CD4-positive, alpha-beta T cell treated with Interleukin-4 for 4 hours (primary cell): ENCODE measurements at places on chromosomes 6 and 20.

GRCh38 chr6:36697481-36697903 is at the start of gene RAB44:
RAB44 (plus strand) TSS chr6:36697826; CDS start chr6:36704236, 6,410 bp downstream.
- no peak for DNase-seq

DNA sequence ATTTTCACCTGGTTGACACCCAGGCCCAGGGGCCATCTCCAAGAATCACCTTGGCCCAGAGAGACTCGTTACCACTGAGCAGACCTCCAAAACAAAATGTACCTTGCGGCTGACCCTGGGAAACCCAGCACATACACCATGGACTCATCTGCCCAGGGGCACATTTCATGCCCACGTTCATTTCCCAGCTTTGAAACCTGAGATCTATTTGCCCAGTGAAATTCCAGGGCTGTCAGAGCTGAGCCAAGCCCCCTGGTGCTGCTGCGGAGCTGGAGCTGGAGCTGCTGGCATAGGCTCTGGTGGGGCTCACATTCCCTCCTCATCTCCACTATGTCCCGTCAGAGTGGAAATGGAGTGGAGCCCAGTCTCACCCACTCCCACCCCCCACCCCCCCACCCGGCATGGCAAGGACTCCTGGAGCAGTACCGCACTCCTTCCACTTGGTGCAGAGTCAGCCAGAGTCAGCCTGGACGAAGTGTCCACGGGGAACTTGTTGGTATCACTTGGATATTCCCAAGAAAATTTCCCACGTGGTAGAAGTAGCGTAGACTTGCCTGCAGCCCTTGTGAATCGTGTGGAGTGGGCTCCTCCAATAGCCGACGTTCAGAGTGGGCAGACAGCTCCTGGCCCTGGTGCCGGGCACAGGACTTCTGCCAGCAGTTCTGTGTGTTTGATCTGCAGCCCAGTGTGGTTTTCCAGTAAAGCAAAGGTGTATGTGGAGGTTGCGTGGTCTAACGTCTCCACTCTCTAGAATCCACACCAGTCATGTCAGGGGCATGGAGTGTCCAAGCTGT is 18.1 kb upstream of the OSER1 start:
- no peak for DNase-seq

DNA sequence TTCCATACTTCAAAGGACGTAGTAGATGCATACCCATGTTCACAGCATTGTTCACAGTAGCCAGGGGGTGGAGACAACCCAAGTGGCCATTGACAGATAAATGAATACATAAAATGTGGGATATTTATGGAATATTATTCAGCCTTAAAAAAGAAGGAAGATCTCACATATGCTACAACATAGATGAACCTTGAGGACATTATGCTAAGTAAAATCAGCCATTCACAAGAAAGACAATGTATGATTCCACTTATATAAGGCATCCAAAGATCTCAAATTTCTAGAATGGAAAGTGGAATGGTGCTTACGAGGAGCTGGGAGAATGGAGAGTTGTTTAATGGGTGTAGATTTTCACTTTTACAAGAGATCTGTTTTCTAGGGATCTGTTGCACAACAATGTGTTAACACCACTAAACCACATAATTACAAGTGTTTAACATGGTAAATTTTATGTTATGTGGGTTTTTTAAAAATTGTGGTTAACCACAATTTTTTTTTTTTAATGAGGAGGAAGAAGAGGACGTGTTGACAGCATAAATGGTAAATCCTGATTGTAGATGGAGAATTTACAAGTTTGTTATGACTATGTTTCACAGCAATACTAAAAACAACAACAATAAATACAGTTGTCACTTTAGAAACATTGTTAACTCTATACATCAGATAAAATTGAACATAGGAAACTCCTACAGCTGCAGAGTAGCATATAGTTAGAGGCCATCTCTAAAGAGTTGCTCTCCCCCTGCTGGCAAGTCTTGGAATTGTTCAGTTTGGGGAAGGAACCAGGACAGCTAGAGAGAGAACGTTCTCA is 41.6 kb downstream of the CCN2 start:
- DNase-seq, result peak; percentile 71

DNA sequence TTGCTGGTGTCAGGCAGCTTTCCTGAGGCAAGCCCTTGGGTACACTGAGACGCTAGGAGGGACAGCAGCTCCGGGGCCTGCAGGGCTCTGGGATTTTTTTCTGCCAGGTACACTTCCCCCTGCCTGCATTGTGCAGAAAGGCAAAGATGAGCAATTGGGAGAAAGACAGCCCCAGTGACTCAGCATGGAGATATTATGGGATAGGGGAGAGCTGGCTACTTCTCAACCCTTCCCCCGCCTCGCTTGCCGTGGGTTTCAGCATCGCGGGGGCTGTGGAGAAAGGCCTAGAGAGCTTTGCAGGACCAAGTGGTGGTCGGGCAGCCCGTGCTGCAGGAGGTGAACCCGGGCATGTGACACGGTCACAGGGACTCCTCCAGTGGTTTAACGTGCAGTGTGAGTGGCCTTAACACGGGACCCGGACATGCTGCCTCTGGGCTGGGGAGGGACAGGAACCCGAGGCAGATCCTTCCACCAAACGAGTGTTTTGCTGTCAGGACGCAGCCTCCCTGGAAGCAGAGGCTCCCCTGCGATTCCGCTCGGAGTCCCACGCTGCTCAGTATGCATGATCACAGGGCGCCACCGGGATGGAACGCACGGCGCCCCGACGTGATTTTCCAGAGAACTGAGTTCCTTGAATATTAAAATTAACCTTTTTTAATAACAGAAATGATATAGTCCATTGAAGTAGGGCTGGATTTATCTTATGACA is 139.9 kb downstream of the CDH4 start:
- no peak for DNase-seq

DNA sequence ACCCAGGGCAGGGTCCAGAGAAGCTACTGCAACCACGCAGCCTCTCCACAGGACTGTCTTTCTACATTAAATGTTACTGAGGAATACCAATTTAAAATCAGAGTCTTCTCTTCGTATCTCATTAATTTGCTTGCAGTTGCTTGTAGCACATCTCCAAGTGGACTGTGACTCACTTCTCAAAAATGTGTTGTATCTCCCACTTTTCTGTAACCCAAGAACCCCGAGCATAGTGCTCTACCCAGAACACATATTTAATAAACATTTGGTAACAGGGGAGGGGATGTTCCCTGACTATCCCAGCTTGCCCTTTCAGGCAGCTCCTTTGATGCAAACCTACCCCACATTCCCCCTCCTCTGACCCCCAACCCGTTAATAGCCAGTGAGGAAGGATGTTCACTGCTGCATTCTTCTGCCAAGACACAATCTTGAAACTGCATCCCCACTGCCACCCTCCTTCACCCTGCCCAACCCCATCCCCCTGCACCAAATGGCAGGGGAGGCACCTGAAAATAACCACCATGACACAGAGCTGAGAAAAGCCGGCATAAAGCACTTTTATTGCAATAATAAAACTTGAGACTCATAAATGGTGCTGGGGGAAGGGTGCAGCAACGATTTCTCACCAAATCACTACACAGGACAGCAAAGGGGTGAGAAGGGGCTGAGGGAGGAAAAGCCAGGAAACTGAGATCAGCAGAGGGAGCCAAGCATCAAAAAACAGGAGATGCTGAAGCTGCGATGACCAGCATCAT is 24.2 kb downstream of the FKBP1A start:
- no peak for DNase-seq

GRCh38 chr6:165760126-165760802 is 97.2 kb upstream of the PDE10A start:
- no peak for DNase-seq

DNA sequence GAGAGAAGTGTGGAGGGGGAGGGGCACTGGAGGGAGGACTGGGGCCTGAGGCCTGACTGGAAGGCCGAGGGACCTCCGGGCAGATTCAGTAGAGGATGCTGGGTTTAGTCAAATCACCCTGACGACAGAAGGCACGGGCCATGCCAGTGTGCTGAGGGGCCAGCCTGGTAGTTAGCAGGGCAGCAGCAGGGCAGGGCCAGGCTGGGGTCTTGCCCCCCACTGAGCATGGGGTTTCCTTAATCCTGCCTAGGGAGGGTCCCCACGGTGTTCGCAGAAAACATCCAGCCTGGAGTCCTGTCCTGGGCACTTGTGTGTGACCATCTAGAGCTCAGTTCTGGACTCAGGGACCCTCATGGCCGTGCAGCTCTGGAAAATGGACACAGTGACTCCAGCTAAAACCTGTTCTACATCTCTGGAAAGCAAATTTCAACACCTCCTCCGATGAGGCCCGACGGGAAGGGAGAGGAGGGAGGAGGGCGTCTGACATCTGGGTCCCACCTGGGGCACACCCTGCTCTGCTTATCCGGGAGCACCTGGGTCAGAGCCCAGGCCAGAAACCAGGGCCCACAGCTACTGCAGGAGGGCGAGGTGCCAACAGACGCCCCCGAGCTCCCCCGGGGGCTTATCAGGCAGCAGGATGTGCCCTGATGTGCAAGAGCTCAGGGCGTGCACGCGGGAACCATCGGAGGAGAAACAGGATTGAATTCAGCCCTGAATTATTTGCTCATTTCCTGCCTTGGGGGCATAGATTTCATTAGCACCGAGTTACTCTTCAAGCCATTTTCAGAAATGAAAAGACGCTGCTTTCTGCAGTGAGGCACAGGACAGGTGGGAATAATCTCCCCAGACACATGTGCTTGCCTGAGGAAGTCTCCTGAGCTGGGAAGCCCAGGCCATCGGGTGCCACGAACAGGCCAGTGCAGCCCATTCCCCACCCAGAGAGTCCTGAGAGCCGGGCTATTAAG is 78.0 kb upstream of the MPC1 start:
- no peak for DNase-seq

GRCh38 chr6:118509009-118509617 is 39.0 kb upstream of the PLN start:
- DNase-seq, result no peak

DNA sequence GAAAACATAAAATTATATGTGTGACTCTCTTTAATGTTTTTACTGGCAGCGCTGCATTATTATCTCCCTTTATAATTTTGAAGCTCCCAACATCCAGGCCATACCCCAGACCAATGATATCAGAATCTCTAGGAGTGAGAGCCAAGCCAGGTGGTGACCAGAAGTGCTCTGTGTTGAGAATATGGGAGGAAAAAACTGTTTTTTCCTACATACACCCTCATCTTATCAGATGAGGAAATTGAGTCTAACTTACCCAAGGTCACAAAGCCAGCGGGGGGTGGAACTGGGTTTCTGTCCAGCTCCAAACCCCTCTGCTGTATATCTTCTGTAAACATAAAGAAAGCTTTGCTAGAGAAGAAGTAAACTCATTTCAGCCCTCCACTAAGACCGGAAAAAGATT is 42.5 kb downstream of the LY86 start:
- no peak for DNase-seq

GRCh38 chr6:43738877-43739641 is 31.0 kb upstream of the VEGFA start:
- DNase-seq, result no peak

DNA sequence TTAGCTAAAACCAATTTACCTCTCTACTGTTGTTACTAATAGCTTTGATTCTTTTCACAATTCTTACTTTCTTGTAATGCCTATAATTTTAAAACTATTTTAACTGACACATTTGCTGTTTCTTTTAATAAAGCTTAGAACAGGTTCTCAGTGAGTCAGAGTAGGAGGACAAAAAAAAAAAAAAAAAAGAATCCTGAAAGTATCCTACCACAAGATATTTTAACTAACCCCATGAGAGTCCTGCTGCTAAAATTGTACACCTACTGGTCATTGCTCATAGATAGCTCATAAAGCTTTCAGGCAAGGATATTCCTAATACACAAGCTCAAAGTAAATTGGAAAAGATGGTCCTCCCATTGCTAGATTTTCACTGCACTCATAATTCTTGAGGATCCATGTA is 301.0 kb downstream of the CENPW start:
- DNase-seq, result no peak

DNA sequence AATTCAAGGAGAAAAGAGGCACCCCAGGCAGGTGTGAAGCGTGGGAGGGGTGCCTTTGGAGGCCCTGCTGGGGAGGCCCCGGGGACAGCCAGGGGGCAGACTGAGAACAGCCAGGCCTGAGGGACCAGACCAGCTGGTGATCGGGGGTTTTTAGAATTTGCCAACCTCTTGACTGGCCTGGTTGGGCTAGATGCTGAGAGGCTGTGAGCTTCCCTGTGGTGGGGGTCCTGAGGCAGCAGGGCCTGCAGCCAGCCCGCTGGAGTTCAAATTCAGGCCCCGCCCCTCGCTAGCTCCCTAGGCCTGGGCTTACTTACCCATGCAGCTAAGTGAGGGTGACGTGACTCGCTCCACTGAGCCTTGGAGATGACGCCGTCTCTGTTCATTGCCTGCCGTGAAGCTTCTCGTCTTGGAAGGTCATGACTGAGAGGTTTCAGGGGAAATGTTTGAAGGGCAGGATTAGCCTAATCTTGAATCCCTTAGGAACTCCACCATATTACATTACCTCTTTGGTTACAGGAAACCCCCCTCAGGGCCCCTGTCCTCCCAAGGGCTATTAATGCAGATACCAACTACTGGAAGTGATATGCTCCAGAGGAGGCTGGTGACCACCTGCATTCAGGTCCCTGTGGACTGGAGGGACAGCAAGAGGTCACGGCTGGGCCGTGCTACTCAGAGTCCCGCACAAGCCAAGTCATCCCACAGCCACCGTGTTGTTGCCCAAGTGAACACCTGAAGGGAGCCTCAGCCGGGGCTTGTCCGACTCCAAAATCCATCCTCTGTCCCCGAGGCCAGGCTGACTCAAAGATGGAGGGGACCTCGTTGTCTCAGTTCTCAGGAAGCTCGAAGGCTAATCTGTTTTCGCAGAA is 73.9 kb upstream of the DUSP22 start:
- DNase-seq, result no peak

GRCh38 chr6:34510299-34510698 is 44.4 kb downstream of the PACSIN1 start:
- DNase-seq, result no peak

DNA sequence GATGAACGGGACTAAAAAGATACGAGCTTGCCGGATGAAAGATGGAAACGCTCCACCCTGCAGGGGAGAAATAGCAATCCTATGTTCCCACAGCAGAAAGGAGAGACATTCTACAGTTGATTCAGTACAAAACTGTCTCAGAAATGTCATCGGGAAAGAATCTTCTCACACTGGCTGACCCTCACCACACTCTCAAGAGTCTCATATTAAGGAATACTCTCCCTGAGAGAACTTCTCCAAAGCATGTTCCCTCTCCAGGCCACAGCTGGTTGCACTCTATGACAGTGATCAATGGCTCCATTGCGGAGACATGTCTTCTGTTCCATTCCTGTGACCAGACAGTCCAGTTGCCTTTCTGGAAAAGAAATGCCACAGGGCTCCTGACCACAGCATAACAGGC is 758.0 kb upstream of the CHD6 start:
- no peak for DNase-seq

GRCh38 chr6:43054206-43054943 is 724 bp upstream of the CUL7 start:
- no peak for DNase-seq

DNA sequence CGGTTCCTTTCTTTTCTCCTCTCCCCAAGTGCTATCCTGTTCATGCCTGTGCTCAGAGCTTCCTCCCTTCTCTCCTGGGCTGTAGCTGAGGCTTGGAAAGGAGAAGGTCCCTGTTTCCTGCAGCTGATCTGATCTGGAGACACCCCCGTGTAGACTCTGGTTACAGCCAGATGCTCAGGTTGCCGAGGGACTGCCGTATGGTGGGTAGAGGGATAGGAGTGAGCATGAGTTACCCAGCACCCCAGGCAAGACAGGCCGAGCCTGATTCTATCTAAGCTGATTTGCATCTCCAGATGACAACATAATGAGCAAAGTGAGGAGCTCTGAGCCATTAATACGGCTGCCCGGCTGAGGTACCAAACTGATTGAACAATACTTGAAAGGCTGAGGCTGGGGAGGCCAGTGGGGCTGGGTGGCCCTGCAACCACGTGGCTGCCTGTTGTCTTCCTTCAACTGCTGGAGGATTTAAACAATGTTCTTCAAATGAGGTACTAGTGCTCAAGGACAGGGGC is 91.8 kb downstream of the ASXL1 start:
- DNase-seq, result no peak
